ENCODE measurements at places on chromosomes 2 and 18. TPM values are rescaled to one million over a fixed set of nuclear protein-coding genes. Genes with fewer than 3 reads are reported as not detected.

DNA sequence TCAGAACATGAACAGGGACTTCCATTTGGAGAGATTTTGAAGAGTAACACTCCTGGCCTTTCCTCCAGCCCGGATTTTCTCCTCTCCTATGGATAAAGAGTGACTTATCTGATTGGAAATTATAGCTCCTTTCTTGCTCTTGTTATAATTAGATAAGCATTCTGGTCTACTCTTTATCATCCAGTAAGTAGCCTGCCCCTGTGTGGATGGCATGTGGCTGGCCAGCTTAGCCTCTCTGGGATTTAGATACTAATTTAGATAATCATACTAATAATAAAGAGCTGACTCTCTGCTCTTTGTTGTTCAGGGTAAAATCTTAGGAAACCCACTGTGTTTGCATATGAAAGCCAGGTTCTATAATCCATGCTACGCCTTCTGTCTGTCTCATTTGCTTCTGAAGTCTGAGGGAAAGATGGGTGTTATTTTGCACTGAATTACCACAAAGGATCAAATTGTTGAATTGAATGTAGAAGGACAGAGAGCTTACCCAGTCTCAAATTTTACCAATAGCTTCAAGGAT is 438.8 kb downstream of the SPAG16 start:
- no peak for DNase-seq

The TNFRSF11A gene
- total RNA-seq, result 4.6 TPM

The SLC8A1 gene
- total RNA-seq, result 8.2 TPM

The C2orf92 gene
- total RNA-seq, result 27.9 TPM

DNA sequence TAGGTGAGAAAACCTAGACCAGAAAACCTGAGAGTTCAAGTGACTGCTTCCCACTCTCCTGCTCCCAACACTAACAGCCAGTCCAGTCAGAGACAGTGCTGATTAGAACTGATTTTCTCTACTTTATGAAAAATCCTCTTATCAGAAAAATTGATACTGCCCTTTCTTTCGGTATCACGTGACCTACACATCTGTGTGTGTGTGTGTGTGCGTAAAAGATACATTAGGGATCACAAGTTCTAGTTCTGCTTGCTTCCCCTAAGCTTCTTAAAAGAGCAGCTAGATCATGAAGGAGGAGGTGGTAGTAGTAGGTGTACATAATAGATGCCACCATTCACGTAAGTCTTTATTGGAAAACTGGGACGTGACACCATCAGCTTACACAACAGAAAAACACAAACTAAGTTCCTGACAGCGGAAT is 1.5 kb downstream of the ARL5A start:
- no peak for DNase-seq

The GLI2 gene
- 3.6 TPM for total RNA-seq

The CNDP1 gene
- 0.33 TPM for total RNA-seq
